H7 (cell line): ENCODE measurements at places on chromosomes 2 and 18.

- peak; percentile 90 for DNase-seq
Measured at GRCh38 chr18:21242141-21242779, at the start of gene GREB1L. Gene GREB1L, plus strand, starts transcription at chr18:21242232. Its CDS starts 141,287 bp downstream, at chr18:21383519.

- no peak for DNase-seq
Measured at GRCh38 chr2:34808426-34808825, 1209.3 kb upstream of the FAM98A start.

DNA sequence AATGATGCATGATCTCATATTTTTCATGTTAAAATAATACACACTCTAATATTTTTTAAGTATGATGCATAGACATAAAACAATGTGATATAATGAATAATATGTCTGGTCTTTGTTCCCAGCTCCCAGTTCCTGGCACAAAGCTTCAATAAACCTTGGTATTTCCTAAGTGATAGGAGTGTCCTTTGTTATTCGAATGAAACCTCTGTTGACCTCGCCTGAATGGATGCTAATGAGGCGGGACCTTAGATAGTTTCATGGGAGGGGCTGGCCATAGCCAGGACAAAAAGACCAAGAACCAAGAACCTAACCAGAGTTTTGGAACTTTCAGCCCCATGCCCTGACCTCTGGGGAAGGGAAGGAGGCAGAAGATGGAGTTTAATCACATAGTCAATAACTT is 257.7 kb upstream of the COPS8 start:
- DNase-seq: peak; percentile 65

- DNase-seq: no peak
Measured at GRCh38 chr2:186903216-186903615, 54.2 kb upstream of the ZSWIM2 start.

GRCh38 chr2:221807706-221808105 is 235.6 kb upstream of the EPHA4 start:
- DNase-seq: no peak

- no peak for DNase-seq
Measured at GRCh38 chr2:44969936-44970335, 28.4 kb downstream of the SIX3 start.

DNA sequence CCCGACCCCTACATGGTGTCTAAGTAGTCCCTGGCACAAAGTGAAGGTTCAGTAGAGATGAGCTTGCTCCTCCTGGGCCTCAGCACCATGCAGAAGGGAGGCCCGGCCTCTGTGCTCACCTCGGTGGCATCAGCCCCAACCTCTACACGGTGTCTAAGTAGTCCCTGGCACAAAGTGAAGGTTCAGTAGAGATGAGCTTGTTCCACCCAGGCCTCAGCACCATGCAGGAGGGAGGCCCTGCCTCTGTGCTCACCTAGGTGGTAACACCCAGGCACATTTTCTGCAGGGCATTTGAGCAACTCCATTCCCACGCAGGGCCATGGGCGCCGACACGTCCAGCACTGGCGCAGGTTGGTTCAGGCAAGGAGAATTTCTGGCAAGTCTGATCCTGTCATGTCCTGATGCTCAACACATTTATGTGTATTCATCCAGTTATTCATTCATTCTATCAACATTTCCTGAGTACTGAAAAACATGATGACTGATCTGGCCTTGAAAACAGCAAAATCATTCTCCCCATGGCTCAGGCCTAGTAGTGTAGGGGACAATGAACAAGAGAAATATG is 408.2 kb upstream of the MYT1L start:
- no peak for DNase-seq

DNA sequence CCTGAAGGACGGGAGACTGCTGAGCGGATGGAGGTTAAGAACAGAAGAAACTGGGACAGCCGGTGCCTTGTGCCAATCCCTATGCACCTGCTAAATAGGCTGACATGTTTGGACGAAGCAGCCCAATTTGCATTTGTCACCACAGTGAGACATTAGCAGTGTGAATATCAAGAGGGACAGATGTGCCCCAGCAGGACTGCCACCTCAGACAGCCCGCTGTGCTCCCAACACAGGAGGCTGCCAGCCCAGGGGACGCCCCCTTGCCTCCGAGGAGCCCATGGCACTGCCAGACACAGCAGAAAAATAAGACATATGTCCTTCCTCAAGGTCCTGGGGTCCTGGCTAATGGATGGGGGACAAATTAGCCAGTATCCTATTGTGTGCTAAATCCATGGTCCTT is 306.7 kb upstream of the POU3F3 start:
- peak; percentile 10 for DNase-seq

DNA sequence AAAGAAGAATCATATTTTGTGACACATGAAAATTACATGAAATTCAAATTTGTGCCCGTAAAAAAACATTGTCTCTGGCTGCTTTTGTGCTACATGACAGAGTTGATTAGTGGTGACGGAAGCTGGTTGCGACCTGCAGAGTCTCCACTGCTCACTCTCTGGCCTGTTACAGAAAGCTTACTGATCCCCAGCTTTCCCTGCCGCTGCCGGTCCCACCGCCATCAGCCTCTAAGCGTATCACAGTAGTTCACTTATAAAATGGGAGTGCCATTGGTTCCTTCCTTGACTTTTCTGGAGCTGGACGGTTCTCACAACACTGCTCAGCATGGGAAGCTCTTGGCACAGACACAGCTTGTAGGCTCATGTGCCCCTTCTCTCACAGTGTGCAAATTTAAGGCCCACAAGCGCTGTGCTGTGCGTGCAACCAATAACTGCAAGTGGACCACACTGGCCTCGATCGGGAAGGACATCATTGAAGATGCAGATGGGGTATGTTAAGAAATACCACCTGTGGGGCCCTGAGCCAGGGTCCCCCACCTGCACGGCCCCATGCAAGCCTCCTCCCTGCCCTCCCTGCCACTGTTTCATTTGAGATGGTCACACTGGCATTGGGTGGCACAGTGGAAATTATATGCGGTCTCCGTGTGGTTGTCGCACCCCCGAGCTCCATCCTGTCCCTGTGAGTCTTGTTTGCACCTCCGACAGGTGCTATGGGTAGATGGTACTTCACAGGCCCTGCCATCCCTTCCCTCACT is 81.3 kb downstream of the DGKD start:
- no peak for DNase-seq

DNA sequence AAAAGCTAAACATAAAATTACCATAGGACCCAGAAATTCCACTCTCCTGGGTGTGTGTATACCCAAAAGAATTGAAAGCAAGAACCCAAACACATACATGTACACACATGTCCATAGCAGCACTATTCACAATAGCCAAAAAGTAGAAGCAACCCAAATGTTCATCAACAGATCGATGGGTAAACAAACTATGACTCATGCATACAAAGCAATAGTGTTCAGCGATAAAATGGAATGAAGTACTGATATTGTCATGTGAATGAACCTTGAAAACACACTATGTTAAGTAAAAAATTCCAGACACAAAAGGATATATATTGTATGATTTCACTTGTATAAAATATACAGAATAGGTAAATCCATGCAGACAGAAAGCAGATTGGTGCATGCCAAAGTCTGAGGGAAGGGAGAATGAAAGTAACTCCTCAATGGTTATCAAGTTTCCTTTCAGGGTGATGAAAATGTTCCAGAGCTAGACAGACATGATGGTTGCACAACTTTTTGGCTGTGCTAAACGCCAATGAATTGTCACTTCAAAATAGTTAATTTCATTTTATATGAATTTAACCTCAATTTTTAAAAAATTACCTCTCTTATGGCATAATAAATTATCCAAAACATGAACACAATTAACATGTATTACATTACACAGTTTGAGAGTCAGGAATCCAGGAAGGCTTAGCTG is 35.5 kb downstream of the GKN2 start:
- no peak for DNase-seq

- DNase-seq: no peak
Measured at GRCh38 chr18:44673256-44673880, 7.3 kb upstream of the SETBP1 start.

DNA sequence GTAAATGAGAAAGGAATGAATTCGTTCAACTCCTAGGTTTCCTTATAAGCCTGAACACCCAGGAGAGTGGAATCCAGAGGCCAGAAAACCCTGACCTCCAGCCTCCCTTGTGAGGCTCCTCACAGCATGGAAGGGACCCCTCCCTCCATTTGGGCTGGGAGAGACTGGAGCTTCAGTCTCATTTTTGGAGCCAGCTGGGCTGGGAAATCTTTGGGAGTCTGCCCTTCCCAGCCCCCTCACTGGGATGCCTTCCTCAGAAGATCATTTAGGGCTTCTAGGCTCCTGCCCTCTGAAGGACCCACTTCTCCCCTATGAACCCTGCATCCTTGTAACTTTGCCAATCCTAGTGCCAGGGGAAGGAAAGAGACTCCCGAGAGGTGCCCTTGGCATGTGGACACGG is 346.1 kb downstream of the CYP26B1 start:
- DNase-seq: no peak

DNA sequence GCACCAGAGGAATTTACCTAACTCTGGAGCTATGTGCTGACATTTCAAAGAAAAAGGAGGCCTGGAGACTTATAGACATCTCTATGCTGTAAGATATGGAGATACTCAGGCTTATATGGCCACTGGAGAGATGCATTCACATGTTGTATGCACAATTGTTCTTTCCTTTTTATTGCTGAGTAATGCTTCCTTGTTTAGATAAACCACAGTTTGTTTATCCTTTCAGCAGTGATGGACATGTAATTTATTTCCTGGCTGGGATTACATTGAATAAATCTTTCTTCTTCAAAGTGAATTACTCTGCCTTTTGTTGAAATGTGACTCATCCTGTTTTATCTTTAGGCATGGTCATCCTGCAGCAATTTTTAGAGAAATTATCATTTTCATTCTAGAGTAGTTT is 716.7 kb upstream of the GCFC2 start:
- no peak for DNase-seq

DNA sequence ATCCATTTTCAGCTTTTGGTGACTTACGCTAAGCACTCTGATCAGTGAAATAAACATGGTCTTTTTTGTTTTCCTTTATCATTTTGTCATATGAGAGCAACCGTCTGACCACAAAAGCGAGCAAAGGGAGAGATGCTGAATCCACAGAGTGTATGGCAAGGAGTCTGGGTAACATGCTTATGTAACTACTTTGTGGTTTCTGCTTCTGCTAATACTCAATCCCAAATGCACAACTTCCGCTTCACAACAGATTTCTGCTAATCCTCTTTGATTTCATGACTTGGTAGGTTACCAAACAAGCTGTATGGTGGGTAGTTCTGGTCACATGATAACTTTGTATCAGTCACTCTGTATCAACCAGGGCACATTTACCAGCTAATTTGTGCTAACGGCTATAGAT is 908.4 kb upstream of the CRIM1 start:
- DNase-seq: no peak

GRCh38 chr2:55063713-55064323 is 13.6 kb upstream of the RTN4 start:
- DNase-seq: no peak

GRCh38 chr2:76998704-76999103 is 523.5 kb downstream of the LRRTM4 start:
- DNase-seq: no peak

- DNase-seq: no peak
Measured at GRCh38 chr2:45653122-45653913, 1.8 kb downstream of the PRKCE start.
